RWPE1 (cell line): ENCODE measurements at places on chromosomes 4 and X.

DNA sequence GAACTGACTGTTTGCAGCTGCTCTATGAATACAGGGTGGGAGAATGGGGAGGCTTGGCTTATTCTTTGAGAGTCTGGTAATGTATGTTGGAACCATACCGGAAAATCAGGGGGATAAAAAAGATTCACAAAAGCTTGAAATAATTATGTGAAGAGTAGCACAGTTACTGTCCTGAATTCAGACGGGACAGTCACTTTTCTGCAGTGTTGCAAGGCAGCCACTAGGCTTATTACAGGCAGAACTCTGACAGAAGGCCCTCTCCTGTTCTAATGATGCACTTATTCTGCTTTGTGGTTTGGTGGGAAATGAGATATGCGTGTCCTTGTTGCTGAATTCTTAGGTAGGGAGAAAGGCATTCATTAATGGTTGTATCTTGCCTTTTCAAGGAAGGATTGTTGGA is 37.2 kb downstream of the GUCY1B1 start:
- DNase-seq, result no peak

GRCh38 chrX:39361736-39362135 is 560.5 kb downstream of the MID1IP1 start:
- DNase-seq, result no peak

GRCh38 chr4:25527034-25527433 is 128.6 kb upstream of the SLC34A2 start:
- no peak for DNase-seq

GRCh38 chrX:152942077-152942442 is 44.2 kb downstream of the ZNF185 start:
- no peak for DNase-seq

DNA sequence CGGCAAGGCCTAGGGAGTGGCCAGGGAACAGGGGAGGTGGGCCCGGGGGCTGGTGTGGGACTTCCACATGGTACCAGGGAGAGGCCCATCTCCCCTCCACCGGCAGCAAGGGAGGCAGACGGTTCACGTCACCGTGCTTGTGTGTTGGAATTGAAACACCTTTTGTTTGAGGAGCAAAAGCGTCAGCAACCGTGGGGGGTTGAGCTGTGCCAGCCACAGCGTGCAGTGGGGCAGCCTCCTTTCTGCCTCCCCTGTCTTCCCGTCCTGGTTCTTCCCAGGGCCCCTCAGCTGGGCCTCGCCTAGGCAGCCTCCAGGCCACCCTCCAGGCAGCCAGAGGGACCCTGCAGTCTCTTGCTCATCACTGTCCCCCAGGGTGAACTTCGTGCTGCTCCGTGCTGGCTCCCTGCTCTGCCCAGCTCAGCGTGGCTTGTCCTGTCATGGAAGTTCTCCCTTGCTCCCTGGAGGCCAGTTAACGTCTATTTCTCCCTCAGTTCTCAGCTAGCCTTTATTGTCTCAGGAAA is 32.1 kb upstream of the HGFAC start:
- no peak for DNase-seq

- DNase-seq, result no peak
Measured at GRCh38 chr4:11338956-11339782, 89.5 kb downstream of the HS3ST1 start.

DNA sequence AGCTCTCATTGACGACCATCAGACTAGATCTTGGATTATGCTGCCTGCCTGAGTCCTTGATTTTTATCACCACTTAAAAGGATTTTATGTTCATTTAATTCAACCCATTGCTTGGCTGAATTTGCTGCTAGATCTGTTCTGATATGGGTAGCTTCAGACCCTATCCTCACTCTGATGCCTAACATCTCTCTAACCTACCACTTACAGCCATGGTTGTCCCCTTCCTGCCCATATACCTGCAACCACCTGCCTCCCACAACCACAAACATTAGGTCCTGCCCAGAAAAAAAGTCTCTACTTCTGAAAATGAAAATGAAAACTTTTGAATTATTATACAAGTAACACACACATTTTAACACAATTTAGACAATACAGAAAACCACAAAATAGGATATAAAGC is 310.8 kb downstream of the HNRNPD start:
- no peak for DNase-seq

GRCh38 chr4:101279377-101279871 is 67.9 kb downstream of the PPP3CA start:
- no peak for DNase-seq

DNA sequence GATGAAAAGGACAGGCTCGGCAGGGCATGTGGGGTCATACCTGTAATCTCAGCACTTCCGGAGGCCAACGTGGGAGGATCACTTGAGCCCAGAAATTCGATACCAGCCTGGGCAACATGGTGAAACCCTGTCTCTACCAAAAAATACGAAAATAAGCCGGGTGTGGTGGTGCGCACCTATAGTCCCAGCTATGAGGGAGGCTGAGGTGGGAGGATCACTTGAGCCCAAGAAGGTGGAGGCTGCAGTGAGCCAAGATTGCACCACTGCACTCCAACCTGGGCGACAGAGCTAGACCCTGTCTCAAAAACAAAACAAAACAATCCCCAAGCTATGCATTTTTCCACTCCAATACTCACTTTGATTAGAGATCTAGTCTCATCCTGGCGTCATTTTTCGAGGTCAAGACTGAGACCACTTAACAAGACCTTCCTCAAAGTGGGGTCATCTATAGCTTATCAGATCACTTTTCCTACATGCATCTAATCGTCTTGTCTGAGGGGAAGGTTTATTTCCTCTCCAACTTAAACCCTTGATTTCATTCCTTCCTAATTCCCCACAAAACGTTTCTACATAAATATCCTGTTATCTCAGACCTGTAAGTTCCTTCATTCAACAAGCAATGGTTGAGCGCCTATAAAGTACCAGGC is 1.3 kb downstream of the NKAP start:
- no peak for DNase-seq

GRCh38 chr4:165384598-165384997 is 5.8 kb downstream of the CPE start:
- no peak for DNase-seq

GRCh38 chr4:177737387-177737940 is 295.2 kb upstream of the AGA start:
- no peak for DNase-seq

GRCh38 chrX:118644378-118644777 is 83.0 kb upstream of the IL13RA1 start:
- peak; percentile 18 for DNase-seq

DNA sequence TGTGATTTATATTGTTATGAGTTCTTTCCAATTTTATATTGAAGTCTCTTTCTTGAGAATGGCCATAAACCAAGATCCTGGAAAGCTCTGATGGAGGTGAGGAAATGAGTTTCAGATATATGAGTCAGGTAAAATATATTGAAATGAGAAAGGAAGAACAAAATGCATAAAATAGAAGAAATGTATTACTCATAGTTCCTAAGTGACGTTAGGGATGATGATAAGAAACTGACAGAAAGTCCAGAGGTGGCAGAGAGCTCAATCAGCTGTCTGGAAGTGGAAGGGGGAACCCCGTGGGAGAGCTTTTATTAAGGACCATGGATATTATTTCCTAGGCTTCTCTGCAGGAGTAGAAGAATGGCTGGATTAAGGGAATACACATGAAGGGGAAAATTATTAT is 24.6 kb downstream of the UGT2B7 start:
- no peak for DNase-seq

DNA sequence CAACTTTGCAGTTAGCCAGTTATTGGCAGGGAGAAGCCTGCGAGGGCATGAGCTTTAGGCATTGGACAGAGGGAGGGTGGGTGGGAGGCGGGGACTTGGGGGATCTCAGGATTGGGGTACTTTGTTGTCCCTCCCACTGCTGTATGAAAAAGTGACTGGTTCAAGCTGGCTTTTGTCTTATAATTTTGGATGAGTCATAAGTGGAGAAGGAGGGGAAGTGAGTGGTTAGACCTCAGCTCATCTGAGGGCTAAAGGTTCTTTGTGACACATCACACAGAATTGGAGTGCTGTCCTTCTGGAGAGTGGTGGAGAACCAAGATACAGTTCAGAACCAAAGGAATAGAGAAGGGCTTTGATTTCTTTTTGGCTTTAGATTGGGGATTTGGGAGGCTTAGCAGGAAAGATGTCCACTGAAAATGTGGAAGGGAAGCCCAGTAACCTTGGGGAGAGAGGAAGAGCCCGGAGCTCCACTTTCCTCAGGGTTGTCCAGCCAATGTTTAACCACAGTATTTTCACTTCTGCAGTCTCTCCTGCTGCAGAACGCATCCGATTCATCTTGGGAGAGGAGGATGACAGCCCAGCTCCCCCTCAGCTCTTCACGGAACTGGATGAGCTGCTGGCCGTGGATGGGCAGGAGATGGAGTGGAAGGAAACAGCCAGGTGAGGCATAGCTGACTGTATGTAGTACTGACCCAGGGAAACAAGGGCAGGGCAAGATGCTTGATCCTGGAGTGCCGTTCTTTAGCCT is at the start of gene SLC4A4:
SLC4A4 (plus strand) TSS at position 175 of the 748 bp plus-strand sequence.
- DNase-seq, result peak; percentile 1

- DNase-seq, result no peak
Measured at GRCh38 chr4:10093801-10094552, 22.6 kb downstream of the WDR1 start.

DNA sequence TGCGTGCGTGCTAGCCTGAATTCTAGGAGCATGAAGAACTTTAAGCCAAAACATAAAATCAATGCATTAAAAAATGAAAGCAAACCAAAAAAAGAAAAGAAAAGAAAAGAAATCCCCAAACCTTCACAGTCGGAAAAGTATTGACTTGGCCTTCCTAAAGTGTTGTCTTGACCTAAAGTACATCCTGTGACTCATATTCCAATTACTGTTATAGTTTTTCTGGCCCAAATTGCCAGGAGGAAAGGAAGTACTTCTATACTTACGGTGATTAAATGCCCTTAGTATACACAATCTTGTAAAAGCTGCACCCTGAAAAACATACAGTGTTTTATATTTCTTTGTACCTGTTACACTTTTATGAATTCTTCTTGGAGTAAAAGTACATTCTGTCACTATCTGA is 512.8 kb downstream of the ANKRD50 start:
- peak; percentile 34 for DNase-seq

- no peak for DNase-seq
Measured at GRCh38 chrX:72100824-72101351, 30.8 kb downstream of the RTL5 start.

GRCh38 chr4:141307241-141307689 is 86.6 kb downstream of the ZNF330 start:
- DNase-seq, result peak; percentile 52

GRCh38 chr4:171288816-171289432 is 524.3 kb upstream of the GALNTL6 start:
- no peak for DNase-seq

DNA sequence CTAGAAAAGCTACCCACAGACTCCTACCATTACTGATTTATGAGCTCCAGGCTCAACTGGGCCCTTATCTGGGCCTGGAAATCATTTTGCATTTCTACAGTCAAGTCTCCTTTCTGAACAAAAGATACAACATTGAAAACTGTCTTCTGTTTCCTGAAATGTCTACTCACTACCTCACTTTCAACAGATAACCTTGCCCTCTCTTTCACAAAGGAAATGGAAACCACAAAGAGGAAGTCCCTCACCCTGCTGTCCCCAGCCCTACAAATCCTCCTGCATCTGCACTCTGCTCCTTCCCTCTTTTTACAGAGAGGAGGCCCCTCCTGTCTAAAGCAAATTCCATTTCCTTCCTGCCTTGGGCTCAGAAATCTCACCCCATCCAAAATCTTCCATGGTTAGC is 24.8 kb upstream of the CYBB start:
- DNase-seq, result no peak

- DNase-seq, result no peak
Measured at GRCh38 chrX:80022363-80023031, 7.9 kb downstream of the TBX22 start.

DNA sequence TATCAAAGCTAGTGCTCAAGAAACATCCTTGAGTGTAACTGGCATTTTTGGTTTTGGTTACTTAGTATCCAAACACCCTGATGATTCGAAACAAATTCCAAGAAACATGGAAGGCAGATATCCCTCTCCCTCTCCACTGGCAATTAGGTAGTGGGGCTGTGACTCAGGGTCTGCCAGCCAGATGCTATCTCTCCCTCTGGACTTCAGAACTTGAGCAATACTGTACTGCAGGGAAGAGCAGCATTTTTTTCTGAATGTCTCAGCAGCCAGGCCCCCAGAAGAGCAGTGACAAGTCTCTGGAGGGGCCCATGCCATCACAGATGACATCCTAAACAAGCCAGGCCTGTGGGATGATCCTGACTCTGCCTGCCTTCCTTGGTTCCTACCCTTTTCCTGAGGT is 37.3 kb upstream of the BCORL1 start:
- no peak for DNase-seq

GRCh38 chrX:25070038-25070437 is 54.3 kb upstream of the ARX start:
- no peak for DNase-seq

DNA sequence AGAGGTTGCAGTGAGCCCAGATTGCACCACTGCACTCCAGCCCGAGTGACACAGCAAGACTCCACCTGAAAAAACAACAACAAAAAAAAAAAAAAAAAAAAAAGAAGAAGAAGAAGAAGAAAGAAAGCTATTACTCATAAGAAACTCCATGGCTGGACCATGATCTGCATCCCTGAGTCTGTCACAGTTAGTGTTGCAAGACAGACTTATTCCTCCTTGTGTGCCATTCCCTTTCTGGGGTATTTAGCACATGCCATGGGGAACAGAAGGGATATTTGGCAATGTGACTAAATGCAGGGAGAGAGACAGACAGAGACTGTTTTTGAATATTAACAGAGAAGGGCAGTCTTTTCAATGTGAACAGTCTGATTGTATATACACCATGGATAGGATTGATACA is 16.7 kb upstream of the PDS5A start:
- DNase-seq, result no peak

GRCh38 chr4:136909626-136910025 is 622.7 kb downstream of the PCDH18 start:
- no peak for DNase-seq

- no peak for DNase-seq
Measured at GRCh38 chr4:79247695-79248394, 78.0 kb downstream of the NAA11 start.

DNA sequence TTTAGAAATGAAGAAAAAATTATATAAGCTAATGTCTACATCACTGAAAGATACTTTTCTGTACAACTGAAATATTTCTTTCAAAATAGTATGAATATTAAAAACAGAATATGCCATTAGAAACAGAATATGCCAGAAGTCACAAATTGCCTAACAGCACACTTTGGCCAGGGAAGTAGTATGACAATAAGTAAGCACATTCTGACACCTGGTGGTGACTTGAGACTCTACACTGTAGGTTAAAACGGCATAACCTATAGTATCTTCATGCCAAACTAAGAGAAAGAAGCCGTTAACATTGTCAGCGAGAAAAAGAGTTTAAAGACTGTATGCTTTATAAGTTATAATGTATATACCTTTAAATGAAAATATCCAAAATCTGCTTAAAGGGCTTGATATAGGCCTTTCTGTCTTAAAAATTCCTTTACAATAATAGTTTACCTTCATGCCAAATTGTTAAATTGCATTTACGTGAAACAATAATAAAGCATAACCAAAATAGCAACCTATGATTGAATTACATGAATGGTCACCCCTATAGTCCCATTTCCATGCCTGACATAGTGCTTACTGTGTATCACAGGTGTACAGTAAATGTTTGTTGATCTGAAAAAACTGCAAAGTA is 32.8 kb downstream of the FAM13A start:
- DNase-seq, result peak; percentile 70

- no peak for DNase-seq
Measured at GRCh38 chrX:8689473-8689872, 42.5 kb downstream of the ANOS1 start.

- DNase-seq, result no peak
Measured at GRCh38 chr4:79296768-79297428, 29.0 kb downstream of the NAA11 start.
